ENCODE measurements at places on chromosomes 7 and 10. TPM values are rescaled to one million over a fixed set of nuclear protein-coding genes. Genes with fewer than 3 reads are reported as not detected.
A peak's percentile ranks its signal among the peaks of the same experiment; 100 is the strongest.

IFT22 gene
- 9.4 TPM for total RNA-seq

SRRM3 gene
- 1.5 TPM for total RNA-seq

GRCh38 chr7:79317728-79318127 is 135.7 kb downstream of the MAGI2 start:
- no peaks in the 10 kb centered on the region for H3K27me3 ChIP-seq
- DNase-seq = no peak
- no peak overlapping the region for H3K4me3 ChIP-seq
- H3K27ac ChIP-seq = no peak overlapping the region
- H3K36me3 ChIP-seq = no peaks in the 10 kb centered on the region

DNA sequence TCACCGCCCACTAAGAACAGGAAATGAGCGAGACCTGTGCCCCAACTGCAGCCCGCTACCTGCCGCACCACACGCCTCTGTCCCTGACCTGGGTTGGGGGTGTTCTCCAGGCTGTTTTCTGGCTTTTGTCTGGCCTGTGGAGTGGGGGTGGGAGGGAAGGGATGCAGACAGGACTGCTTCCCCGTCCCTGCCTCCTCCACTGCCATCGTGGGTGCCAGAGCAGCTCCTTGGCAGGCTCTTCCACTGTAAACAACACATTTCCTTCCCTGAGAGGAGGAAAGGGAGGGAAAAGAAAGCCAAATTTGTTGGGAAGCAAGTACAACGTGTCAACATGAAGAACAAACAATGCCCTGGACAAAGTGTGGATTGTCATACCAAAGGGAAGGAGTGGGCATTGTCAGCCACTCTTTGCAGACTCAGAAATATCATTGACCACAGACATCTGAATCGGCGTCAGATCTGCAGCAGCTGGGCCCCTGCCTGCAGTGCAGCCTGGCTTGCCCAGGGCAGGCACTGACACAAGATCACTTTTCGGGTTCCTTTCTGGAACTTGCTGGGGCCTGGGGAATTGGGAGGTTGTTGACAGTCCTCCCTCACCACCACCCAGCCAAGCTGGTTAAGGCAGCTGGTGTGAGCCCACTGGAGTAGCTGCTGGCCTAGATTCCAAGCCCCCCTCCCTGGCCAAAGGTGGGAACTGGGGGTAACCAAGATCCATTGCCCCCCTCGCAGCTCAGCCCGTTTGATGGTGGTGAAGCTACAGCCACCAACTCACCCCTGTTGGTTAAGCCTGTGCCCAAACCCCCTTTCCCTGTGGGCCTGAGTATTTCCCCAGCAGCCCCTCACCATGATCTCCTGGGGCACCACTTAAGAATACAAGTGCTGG is 22.6 kb upstream of the TRIM8 start:
- DNase-seq = no peak
- H3K27ac ChIP-seq = peak overlapping the region; percentile 84
- H3K4me1 ChIP-seq = peaks cover 48% of the 10 kb centered on the region
- no peaks in the 10 kb centered on the region for H3K36me3 ChIP-seq
- no peak overlapping the region for H3K4me3 ChIP-seq

DNA sequence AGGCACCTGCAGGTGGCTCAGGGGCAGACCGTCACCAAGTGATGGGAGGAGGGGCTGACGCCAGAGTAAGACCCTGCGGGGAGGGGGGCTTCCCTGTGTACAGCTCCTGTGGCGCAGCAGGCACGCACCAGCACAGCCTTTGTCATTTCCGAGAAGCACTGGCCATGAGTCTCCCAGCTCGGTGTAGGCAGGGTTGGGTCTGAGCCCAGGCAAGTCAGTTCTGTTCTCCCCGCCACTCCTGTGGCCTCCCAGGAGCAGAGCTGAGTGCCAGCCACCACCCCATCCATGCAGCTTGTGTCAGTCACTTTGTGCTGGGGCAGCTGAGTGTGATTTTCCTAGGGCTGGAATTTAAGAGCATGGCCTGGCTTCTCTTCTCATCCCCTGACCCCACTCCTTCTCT is 13.2 kb downstream of the CPSF4 start:
- H3K4me1 ChIP-seq = no peaks in the 10 kb centered on the region
- H3K4me3 ChIP-seq = no peak overlapping the region
- H3K27ac ChIP-seq = no peak overlapping the region
- peaks cover 99% of the 10 kb centered on the region for H3K36me3 ChIP-seq
